Right forelimb (tissue), 1 donor: ENCODE measurements at places on chromosomes 5 and 9.

DNA sequence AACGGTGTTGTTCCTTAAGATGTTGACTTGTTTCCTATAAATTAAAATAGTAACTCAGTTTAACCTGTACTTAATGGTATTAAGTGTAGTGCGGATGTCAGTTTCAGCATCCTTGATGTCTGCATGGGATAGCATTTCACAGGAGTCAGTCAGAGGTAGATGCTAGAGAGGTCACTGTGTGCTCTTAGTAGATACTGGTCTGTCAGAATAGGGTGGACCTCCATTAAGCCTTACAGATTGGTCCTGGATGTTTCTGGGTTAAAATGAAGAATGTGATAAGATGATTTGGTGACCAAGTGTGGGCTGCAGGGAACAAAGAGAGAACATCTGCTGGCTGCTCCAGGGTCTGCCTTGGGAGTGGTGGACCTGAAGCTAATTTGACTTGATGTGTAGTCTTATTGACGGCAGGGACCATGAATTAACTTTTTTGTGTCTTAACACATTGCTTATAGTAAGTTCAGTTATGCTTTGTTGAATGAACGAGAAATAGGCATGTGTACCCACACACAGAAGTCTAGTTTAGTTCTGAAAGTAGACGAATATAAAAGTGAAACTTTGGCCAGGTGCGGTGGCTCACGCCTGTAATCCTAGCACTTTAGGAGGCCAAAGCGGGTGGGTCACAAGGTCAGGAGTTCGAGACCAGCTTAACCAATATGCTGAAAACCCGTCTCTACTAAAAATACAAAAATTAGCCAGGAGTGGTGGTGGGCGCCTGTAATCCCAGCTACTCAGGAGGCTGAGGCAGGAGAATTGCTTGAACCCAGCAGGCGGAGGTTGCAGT is 12.5 kb downstream of the RAB24 start:
- DNase-seq: no peak

DNA sequence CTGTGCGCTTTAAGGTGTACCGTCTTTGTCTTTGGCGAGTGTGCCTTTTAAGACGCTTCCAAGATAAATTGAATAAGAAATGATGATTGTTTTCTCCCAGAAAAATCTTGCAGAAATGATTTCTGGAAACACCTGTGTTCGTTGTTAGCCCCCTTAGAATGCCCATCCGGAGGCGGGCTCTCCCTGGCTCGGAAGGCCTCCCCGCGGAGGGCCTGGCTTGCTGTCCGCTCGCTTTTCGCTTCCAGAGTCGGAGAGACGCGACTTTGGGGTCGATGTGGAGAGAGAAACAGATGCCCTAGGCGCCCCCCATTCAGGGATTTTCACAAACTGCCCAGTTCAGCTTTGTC is 23.9 kb downstream of the LECT2 start:
- DNase-seq: no peak

- DNase-seq: no peak
Measured at GRCh38 chr5:59503220-59503619, 390.3 kb downstream of the PDE4D start.

DNA sequence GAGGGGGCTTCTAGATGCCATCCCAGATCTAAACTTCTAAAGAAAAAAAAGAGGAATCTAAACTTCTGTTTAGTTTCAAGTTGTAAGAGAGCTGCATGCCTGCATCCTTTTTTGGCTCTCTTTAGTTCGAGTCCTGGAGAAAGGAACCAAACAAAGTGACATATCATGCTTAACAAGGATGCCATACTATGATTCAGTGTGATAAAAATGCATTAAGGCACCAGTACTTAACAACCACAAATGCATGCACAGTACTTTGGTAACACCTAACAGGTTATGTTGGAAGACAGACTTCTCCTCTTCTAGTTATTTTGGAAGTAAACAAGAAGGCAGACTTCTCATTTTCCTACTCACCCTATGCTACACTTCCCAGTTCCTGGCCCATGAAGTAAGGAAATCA is 27.3 kb downstream of the NME5 start:
- DNase-seq: no peak

DNA sequence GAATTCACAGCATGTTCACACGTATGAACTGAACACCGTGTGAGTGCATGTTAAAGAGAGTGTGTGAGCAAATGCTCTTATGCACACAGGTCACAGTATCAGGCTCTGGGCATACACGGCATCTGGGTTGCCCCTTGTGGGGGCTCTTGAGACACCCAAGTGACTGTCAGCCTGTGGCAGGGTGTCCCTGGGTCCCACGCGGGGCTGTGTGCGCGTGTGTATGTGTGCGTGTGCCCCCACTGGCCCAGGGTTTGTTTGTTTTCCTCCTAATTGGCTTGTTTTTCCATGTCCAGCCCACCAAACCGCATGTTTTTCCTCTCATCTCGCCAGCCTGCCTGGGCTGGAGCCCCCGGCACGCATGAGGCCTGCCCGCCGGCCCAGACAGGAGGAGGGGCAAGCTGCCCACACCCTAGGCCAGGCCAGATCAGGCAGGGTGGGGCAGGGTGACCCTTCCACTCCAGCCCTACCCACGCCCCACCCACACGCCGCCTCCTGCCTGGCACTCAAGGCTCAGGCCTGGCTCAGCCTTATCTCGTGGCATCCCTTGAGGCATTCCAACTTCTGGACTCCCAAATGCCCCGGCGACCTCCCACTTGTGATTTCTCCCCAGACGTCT is 28.8 kb downstream of the CNTFR start:
- no peak for DNase-seq

GRCh38 chr9:93650448-93650847 is 74.1 kb downstream of the PHF2 start:
- DNase-seq: no peak

DNA sequence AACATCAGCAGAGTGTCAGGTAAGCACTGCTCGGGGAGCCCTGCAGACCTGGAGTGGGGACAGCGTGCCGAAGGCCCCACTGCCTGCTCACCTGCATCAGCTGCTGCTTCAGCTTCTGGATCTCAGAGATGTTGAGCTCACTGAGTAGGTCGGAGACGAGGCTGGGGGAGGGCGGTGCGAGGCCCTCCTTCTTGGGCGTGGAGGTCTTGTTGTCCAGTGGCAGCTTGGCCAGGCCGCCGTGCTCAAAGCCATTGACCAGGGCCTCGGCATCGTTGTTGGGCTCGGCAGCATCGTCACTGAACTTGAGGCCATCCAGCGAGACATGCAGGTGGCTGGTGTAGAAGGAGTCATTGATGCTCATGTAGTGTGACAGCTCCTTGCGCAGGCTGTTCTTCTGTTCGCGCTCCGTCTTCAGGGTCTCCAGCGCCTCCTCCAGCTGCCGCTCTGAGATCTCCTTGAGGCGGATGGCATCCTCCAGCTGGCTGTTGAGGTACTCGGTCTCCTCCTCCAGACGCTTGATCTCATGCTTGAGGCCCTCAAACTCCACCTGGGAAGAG is 44.3 kb downstream of the BICD2 start:
- no peak for DNase-seq

- no peak for DNase-seq
Measured at GRCh38 chr5:146173597-146173996, 8.9 kb downstream of the LARS1 start.

DNA sequence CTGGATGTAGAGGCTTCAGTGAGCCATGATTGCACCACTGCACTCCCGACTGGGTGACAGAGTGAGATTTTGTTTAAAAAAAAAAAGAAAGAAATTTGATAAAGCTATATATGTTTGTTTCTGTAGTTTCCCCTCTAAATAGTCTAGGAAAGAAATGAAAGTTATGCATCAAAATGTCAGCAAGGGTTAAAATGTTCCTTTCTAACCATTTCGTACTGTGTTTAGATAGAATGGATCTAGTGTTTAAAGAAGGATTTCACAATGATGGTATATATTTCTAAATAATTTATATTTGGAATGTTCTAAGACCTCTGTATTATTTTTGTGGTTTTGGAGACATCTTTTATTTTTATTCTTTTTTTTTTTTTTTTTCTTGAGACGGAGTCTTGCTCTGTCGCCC is 22.7 kb downstream of the TEK start:
- no peak for DNase-seq

DNA sequence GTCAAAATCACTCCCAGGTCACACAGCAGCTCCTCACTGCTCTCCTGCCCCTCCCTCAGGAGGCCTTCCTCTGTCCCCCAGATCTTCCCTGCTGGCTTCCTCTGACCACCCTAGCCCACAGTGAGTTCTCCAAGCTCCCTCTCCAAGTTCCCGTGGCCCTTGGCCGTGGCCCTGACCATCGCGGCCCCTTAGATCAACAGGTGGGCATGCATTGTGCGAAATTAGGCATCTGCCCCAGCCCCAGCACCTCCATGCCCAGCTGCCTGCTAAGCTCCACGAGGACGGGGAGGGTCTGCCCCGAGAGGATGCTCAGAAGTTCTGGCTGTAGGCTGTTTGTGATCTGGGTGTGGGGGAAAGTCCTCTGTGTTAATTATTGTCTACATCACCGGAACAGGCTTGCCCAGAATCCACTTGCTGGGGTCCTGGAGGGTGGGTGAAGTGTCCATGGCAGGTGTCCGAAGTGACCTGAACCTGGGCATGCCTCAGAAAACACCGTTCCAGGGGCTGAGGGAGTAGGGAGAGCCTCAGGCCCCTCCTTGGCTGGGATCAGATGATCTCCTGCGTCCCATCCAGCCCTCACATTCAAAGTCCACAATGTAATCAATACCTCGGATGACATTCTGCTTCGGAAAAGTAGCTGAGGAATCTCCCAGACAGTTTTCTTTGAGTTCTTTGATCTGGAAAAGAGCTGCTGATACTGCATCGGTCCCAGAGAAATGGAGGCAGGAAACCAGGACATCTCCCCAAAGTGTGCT is 194.8 kb downstream of the PAX5 start:
- DNase-seq: no peak

GRCh38 chr5:135190416-135191083 is 156.5 kb upstream of the PITX1 start:
- DNase-seq: no peak

GRCh38 chr5:145805819-145806218 is 29.3 kb downstream of the PRELID2 start:
- DNase-seq: no peak

DNA sequence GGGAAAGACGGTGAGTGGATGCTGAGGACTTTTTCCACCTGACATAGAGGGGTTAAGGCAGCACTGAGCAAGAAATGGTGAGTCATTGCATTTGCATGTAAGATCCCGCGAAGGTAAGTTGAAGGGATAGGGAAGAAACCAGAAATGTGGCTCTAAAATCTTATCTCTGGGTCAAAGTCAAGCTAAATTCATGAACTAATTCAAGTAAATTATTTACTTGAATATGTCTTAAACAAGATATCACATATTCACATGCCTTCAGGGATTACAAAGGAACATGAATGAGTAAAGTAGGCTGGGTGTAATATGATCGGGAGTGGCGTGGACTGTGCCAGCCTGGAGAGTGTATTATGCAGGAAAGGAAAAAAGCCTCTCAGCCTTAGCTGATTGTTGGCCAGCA is 74.4 kb upstream of the EQTN start:
- no peak for DNase-seq

- DNase-seq: no peak
Measured at GRCh38 chr5:61348447-61348846, 16.4 kb downstream of the ZSWIM6 start.

- peak; percentile 54 for DNase-seq
Measured at GRCh38 chr5:129905473-129906176, 1.4 kb downstream of the CHSY3 start.

GRCh38 chr9:106419829-106420228 is 443.1 kb upstream of the ZNF462 start:
- DNase-seq: no peak

DNA sequence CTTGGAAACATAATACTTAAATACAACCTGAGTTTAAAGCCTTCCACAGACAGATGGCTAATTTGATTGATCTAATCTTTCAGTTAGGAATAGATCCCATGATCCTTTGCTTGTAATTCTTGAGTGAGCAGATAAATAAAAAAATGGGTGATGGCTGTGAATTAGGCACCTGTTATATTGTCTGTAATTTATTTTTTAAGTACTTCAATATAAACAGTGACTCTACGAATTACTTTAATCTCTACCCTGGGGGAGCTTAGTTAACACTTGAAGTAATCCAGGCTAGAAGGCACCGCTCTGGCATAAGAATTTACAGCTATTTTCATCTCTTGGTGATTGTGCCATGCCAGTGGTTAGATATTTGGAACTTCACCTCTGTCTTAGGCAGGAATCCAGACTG is 9.0 kb downstream of the EGFLAM start:
- no peak for DNase-seq

DNA sequence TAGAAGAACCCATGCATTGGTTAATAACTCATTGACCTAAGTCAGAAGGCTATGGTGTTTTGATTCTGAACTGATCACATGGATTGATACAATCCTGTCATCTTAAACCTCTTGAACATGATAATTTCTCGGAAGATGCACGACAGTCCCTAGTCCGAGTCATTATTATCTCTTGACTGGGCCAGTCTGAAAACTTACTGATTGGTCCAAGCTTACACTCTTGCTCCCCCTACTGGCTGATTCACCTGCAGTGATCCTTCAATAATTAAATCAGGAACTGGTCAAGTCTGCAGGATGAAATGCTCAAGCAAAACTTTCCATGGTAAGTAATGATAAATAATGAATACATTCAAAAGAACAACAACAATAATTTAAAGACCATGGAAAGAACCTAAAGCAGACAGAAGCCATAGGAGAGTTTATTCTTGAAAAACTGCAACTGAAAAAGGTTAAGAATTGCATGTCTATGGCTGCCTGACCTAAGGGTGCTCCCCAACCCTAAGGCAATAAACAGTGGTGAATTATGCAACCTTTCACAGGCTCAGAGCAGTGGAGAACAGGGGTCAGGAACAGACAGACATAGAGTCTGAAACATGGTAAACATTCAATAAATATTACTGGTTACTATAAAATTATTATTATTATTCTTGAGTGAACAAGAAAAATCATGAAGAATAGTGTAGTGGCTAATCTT is 79.3 kb downstream of the BRINP1 start:
- peak; percentile 42 for DNase-seq

DNA sequence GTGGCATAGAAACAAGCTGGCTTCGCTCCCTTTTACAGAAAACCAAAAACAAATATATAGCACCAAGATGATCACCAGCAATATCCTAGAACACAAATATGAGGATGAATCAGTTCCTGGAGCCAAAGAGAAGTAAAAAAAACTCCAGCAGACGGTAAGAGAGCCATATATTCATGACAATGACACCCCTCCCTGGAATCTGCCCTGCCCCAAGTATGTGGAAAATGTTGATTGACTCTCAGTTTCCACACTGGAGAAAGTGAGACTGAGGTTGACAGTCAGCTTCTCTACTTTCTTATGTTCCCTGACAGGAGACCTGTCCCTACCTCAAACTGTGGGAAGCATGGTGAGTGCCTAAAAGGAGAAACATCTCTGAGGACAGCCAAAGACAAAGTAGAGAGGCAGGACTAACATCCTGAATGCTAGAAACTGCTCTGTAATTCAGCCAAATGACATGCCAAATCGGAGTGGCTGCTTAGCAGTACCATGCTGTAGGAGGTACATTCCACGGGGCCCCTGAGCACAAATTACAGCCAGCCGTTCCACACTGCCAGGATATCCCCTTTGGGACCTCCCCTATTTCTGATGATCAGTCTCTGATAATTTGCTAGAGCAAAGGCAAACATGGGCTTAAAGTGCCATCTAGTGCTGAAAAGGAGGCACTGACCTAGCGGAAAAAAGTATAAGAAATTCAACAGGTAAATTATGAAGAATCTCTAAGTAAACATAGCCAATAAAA is 424.0 kb upstream of the RGMB start:
- DNase-seq: no peak

- DNase-seq: no peak
Measured at GRCh38 chr5:68070591-68071281, 144.8 kb upstream of the PIK3R1 start.

GRCh38 chr5:21263361-21263760 is 1275.4 kb upstream of the CDH18 start:
- no peak for DNase-seq
